ENCODE measurements at places on chromosomes 7 and 10.

GRCh38 chr10:65660006-65660405 lies 1265.8 kb upstream of the LRRTM3 start:
- no peak for DNase-seq

DNA sequence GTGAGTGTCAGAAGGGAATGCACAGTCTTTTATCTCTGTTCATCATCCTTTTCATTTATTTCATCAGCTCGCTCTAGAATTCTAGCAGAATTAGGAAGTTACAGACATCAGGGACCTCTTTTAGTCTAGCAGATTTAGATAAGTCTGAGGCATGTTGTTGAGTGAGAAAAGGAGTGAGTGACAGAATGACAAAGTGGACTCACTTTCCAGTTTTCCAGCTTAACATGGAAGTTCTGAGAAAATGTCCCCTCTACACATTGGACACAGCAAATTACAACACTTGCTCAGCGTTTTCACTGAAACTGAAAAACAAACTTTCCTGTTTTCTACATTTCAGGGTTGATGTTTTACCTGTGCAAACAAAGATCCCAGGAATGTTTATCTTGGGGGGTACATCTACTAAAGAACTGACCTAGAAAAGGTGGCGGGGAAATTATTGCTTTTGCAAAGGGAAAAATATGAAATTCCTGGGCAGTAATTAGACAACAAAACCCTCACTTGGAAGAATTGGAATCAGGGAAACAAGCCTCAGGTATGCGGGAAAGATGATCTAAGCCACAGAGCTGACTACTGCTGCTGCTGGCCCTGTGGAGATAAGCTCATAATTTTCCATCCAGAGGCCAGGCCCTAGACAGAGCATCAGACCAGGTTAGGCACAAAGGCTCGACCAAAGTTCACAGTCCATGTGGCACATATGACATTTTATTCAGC lies 14.6 kb upstream of the CYP3A5 start:
- DNase-seq: no peak

DNA sequence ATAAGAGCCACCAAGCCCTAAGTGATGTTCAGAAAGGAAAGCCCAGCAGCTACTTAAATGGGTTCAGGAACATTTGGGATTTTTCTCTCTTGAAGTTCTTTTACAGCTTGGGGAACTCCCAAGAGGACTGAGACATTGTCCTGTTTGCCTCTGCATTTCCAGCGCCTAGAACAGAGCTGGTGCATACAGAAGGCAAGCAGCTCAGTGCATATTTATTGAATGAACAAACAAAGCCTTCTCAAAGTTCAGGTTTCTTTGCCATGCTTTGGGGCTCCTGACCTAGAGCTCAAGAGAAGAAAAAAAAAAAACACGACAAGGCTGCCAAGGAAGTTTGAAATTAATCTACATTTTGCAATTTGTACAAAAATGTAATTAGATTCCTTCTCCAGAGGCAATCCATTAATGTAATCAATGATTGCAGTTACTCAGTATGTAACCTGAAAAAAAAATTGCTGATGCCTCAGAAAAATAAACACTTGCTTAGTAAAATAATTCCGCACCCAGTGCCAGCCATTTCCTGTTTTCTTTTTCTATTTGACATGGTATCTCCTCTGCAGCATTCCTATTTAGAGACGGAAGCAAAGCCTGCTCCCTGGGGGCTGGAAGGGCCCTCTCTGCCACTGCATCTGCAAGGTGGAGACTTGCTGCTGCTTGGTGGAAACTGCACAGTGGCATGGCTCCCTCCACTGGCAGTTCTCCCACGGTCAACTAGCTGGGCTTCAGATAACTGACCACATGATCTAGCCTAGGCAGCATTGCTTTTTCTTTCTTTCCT lies 157.3 kb downstream of the TMEM178B start:
- DNase-seq: no peak

GRCh38 chr10:79248341-79249185 lies 98.7 kb upstream of the PPIF start:
- no peak for DNase-seq

- DNase-seq: no peak
Measured at GRCh38 chr7:142636751-142637150, 112.5 kb upstream of the PRSS1 start.

DNA sequence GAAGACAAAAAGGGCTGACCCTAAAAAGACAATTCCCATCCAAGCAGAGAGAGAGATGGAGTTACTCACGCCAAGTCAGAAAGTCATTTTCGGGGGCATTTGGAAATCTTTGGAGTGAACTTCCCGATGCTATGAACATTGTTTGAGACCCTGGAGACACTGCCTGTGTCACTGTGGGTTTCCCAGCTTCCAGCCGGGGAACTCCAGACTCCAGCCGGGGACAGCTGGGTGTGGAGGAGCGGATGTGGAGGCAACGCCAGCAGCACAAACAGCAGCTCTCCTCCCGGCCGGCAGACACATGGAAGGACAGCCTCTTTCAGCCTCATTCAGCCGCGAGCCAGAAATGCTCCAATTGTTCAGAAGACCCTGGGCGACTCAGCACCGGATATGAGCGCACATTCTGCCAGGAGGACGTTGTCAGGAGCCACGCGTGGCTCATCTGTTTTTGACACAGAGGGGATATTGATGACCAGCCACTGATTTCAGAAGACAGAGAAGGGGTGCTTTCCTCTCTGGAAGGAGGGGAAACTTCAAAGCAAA lies 97.6 kb downstream of the PRPF18 start:
- DNase-seq: no peak

- no peak for DNase-seq
Measured at GRCh38 chr10:100333661-100334440, 3.8 kb upstream of the PKD2L1 start.

DNA sequence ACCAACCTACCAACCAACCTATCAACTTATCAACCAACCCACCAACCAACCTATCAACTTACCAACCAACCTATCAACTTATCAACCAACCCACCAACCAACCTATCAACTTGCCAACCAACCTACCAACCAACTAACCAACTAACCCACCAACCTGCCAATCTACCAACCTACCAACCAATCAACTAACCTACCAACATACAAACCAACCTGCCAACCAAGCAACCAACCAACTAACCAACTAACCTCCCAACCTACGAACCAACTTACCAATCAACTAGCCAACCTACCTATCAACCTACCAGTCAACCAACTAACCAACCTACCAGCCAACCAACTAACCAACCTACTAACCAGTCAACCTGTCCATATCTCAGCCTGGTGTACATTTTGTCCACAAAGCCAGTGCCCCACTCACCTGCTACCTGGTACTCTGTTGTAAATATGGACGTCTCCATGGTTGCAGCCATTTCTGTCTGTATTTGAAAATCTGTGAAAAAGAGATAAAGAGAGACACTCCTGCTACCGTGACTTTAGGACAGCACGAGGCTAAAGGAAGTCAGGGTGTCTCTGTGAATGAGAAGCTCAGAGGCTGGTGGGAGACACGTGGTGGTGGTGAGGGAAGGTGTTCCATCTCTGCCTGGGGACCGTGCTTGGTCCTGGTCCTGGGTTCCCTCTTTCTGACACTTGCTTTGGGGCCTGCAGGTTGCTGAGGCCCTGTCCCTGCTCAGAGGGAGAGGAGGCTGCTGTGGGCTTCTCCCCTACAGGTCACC lies 41.9 kb upstream of the IL15RA start:
- DNase-seq: no peak

GRCh38 chr7:154627646-154628290 lies 375.2 kb downstream of the PAXIP1 start:
- no peak for DNase-seq

DNA sequence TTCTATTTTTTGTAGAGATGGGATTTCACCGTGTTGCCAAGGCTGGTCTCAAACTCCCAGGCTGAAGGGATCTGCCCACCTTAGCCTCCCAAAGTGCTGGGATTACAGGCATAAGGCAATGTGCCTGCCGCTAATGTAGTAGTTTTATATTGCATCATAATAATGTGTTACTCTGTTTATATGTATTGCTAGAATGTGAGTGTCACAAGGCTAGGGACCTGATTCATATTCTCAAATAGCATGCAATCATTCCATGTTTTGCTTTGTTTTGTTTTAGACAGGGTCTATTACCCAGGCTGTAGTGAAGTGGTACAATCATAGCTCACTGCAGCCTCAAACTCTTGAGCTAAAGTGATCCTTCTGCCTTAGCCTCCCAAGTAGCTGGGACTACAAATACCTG lies 13.5 kb downstream of the CCL26 start:
- DNase-seq: no peak

DNA sequence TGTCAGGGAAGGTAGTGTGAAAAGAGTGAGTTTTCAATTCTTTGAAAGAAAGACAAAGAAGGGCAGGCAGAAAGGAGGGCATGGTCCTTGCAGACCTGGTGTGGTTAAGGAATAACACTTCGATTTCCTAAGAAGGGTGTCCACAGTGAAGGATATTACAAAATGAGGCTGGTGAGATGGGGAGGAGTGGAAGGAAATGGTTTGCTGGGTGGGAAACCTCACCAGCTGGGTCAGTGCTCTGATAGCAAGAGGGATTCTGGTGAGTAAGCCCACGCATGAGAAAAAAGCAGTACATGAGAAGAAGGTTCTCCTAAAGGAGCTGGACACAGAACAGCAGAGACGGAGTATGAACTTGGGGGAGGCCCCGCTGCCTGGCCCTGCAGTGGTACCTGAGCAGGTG lies 230.6 kb upstream of the PLXNA4 start:
- no peak for DNase-seq
